Karpas-422 (cell line): ENCODE measurements at places on chromosomes 5 and 9. TPM values are rescaled to one million over a fixed set of nuclear protein-coding genes. Genes with fewer than 3 reads are reported as not detected.

DNA sequence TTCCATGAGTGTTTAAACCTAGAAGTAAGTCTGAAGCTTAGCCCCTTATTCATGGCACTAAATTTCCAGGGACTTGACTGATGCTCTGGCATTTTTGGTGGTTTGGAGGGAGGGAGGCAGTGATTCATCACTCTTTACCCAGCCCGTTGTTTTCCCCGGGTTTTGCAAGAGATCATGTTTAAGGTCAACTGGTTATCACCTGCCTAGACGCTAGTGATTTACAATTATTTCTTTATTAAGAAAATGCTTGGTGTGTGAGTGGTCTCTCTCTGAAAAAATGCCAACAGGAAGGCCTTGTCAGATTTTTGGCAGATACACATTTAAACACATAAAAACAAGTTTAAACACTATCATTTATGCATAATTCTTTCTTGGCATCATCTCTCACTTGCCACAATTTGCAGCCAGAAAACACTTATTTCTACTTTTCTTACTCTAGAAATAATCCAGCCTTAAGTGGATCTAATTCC lies 737.9 kb upstream of the ZNF608 start:
- H3K36me3 ChIP-seq: no peaks in the 10 kb centered on the region
- no peak overlapping the region for H3K4me3 ChIP-seq
- no peaks in the 10 kb centered on the region for H3K4me1 ChIP-seq
- H3K27me3 ChIP-seq: no peaks in the 10 kb centered on the region

The BTNL3 gene
- total RNA-seq: not detected in 2 replicates

DNA sequence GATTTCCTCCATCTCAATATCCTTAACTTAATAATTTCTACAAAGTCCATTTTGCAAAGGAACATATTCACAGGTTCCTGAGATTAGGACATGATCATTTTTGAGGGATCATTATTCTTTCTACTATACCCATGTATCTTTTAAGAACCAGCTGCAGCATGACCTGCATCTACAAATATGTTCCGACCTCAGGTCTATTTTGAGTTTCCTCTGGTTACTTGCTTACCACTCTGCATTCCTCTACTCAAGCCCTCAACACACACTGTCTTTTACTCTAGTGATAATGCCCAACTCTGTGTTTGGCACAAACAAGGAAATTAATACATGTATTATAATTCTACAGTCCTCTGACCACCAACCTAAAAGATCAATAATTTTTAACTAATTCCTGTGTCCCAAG lies 386.1 kb downstream of the DNAH5 start:
- H3K27ac ChIP-seq: no peak overlapping the region
- H3K4me1 ChIP-seq: no peaks in the 10 kb centered on the region
- no peak overlapping the region for H3K4me3 ChIP-seq
- DNase-seq: no peak
- H3K36me3 ChIP-seq: no peaks in the 10 kb centered on the region
- no peaks in the 10 kb centered on the region for H3K27me3 ChIP-seq

The PDE8B gene
- 0.04 and 0.15 TPM in 2 replicates for total RNA-seq

DNA sequence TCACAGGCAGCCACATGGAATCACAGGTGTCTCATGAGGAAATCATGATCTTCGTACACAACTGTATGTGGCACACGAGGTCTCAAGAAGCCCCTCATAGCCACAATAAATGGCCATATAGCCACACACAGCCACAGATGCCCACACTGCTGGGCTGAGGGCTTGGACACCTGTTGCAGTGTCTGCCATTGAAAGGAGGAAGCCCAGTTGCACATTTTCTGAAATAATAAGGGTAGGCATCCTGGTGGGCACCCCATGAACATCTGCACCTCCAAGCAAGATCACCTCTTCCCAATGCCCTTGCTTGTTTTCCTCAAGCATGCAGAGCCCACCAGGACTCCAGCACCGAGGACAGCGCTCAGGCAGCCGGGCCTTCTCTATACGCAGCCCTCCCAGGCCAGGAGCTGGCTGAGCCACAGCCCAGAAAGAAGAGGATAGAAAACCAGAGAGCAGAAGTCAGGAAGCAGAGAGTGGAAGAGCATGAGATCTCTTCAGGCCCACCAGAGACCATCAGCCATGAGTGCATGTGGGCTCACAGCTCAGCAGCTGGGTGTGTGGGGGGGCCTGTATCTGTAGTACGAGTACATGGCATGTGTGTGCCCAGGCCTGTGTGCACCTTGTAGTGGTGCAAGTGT lies 1.0 kb upstream of the ACSL6 start:
- H3K27me3 ChIP-seq: no peaks in the 10 kb centered on the region; the same call in 1 of the 2 replicates
- no peaks in the 10 kb centered on the region for H3K36me3 ChIP-seq
- H3K27ac ChIP-seq: no peak overlapping the region
- no peak for DNase-seq
- no peak overlapping the region for H3K4me3 ChIP-seq

DNA sequence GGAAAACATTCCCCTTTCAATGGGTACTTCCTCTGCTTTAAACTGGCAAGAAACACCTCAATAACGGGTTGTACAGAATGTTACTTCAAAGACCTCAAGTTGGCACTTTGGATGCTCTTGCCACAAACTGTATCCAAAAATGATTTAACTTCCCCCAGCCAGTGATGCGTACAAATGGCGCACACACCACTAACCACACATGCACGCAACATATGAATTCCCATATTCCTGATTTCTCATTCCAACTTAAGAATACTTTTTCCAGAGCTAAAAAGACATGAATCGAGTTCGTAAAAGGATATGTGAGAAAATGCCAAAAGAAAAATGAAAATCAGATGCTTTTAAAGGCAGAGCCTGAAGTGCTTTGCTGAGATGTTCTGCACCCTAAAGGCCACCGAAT lies 388.0 kb upstream of the PIK3R1 start:
- H3K27me3 ChIP-seq: no peaks in the 10 kb centered on the region
- H3K4me1 ChIP-seq: no peaks in the 10 kb centered on the region
- H3K36me3 ChIP-seq: no peaks in the 10 kb centered on the region
- H3K4me3 ChIP-seq: no peak overlapping the region

GRCh38 chr9:114233491-114234185 lies 78.3 kb downstream of the COL27A1 start:
- no peaks in the 10 kb centered on the region for H3K36me3 ChIP-seq
- H3K27ac ChIP-seq: no peak overlapping the region
- no peak for DNase-seq
- no peaks in the 10 kb centered on the region for H3K4me1 ChIP-seq
- no peak overlapping the region for H3K4me3 ChIP-seq

- H3K4me1 ChIP-seq: no peaks in the 10 kb centered on the region
- H3K27ac ChIP-seq: no peak overlapping the region
- DNase-seq: no peak
- no peaks in the 10 kb centered on the region for H3K27me3 ChIP-seq
- H3K4me3 ChIP-seq: no peak overlapping the region
Measured at GRCh38 chr5:96823900-96824380, 16.2 kb upstream of the ERAP1 start.

DNA sequence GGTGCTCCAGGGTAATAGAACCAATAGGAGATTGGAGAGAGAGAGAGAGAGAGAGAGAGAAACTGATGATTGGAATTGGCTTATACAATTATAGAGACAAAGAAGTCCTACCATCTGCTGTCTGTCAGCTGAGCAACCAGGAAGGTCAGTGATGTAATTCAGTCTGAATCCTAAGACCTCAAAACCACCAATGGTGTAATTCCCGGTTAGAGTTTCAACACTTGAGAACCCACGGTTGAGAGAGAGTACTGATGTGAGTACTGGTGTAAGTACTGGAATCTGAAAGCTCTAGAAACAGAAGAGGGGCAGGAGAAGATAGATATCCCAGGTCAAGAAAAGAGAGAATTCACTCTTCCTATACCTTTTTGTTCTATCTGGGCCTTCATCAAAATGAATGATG lies 775.8 kb downstream of the EFNA5 start:
- H3K27me3 ChIP-seq: no peaks in the 10 kb centered on the region
- no peak overlapping the region for H3K4me3 ChIP-seq
- H3K36me3 ChIP-seq: no peaks in the 10 kb centered on the region

DNA sequence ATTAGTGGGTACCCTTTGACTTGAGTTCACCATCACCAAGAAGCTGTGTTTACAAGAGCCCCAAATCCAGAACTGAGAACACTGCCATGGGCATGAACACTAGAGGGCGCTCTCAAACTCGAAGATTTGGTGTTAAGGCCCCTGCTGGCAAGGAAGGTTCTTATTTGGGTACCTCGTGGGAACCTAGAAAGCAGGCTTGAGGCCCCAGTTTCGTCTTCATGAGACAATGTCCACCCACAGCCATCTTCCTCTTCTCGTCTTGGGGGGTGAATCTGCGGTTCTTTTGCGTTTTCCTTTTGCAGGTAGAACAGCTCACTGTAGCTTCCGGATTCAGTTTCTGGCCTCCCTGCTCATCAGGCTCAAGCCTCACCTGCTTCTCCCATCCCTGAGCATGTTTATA lies 184.0 kb downstream of the SEMA5A start:
- no peaks in the 10 kb centered on the region for H3K4me1 ChIP-seq
- no peak overlapping the region for H3K27ac ChIP-seq
- no peak overlapping the region for H3K4me3 ChIP-seq
- no peaks in the 10 kb centered on the region for H3K27me3 ChIP-seq

DNA sequence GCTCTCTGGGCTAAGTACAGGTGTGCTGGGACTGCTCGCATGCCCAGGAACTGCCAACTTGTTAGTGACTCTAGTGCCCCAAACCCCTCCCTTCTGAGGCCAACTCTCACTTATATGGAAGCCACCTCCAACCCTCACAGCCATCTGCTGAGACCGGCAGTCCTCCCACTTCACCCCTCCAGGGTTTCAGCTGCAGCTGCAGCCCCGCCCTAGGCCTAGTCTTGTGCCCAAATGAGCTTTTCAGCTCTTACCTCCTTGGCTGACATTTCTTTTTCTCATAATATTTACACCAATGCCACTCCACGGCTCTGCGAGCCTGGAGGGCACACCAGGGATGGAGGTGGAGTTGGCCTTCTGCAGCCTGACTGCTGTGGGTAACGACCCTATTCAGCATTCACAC lies 166.6 kb downstream of the ROR2 start:
- H3K36me3 ChIP-seq: no peaks in the 10 kb centered on the region
- no peaks in the 10 kb centered on the region for H3K4me1 ChIP-seq
- no peaks in the 10 kb centered on the region for H3K27me3 ChIP-seq
- H3K4me3 ChIP-seq: no peak overlapping the region

The ADGRD2 gene
- not detected in 2 replicates for total RNA-seq

DNA sequence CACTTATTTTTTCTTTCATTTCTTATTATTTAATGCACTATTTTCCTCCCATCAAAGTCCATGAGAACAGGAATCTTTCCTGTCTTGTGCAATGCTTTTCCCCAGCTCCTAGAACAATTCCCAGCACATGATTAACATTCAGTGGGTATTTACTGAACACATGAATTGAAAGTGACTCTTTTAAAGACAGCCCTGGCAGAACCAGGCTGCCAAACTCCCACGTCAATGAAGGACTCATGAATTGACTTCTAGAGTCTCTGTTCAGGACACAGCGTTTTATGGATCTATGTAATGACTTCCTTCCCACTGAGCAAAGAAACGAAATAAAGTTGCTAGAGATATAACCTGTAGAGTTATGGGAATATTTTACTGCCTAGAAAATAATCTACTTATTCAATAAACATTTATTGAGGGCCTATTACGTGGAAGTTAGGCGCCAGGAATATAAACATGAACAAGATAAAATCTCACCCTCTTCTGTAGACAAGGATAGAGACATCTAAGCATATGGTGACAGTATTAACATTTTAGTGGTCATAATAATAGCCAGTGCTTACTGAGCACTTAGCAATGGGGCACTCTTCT lies 485.9 kb upstream of the KLF4 start:
- H3K27ac ChIP-seq: no peak overlapping the region
- no peak overlapping the region for H3K4me3 ChIP-seq
- no peak for DNase-seq

The TXNDC8 gene
- total RNA-seq: not detected in 2 replicates

The PCDHB3 gene
- total RNA-seq: not detected in 2 replicates

GRCh38 chr9:109953300-109953699 lies 173.3 kb downstream of the PALM2AKAP2 start:
- no peaks in the 10 kb centered on the region for H3K36me3 ChIP-seq
- no peak overlapping the region for H3K4me3 ChIP-seq
- no peaks in the 10 kb centered on the region for H3K4me1 ChIP-seq
- DNase-seq: no peak
- H3K27ac ChIP-seq: no peak overlapping the region

DNA sequence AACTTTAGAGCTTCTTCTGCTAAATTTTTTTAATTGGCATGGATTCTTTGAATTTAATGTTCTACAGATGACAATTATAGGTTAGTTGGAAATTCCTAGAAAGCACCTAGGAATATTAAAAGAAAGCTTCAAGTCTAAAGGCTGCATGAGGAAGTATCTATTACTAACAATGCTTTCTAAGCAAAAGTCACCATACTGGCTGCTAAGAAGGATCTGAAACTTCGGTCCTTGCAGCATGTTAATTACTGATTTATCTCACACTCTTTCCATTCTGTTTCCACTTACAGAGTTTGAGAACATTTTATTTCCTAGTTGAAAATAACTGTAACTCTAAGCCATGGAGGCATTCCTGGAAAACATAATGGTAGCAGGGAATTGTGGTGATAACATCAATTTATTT lies 8.4 kb downstream of the SEMA6A start:
- DNase-seq: no peak
- no peaks in the 10 kb centered on the region for H3K36me3 ChIP-seq
- H3K4me1 ChIP-seq: peaks cover 29% of the 10 kb centered on the region
- H3K4me3 ChIP-seq: no peak overlapping the region

DNA sequence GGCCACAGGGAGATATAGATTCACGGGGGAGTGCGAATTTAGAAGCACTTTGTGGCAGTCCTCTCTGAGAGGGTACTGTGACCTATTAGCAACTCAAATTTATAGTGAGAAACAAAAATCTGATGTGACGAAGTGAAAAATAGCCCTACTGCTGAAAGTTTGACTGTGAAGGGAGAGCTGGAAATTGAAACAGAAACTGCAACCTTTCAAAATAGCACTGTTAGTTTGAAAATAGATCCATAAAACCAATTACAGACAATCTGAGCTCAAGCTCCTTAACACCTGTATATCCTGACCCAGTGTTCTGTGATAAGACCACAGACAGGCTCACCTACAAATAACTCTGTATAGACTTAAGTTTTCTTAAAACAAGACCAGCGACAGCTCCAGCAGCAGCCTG lies 420.1 kb downstream of the IRX1 start:
- H3K27ac ChIP-seq: no peak overlapping the region
- no peak for DNase-seq

GRCh38 chr5:78221467-78221866 lies 73.0 kb downstream of the AP3B1 start:
- peaks cover 29% of the 10 kb centered on the region for H3K4me1 ChIP-seq
- no peak overlapping the region for H3K27ac ChIP-seq
- no peak for DNase-seq
- H3K27me3 ChIP-seq: no peaks in the 10 kb centered on the region

- H3K4me1 ChIP-seq: no peaks in the 10 kb centered on the region
- no peak overlapping the region for H3K4me3 ChIP-seq
- H3K27me3 ChIP-seq: no peaks in the 10 kb centered on the region
- no peak overlapping the region for H3K27ac ChIP-seq
Measured at GRCh38 chr5:79418276-79418675, 95.7 kb downstream of the HOMER1 start.

The MEIKIN gene
- total RNA-seq: not detected in 2 replicates

The RNF224 gene
- 0.37 TPM in 1 of 2 replicates, not detected in the other for total RNA-seq

- no peak overlapping the region for H3K27ac ChIP-seq
- H3K36me3 ChIP-seq: no peaks in the 10 kb centered on the region
- DNase-seq: no peak
- no peaks in the 10 kb centered on the region for H3K27me3 ChIP-seq
- H3K4me3 ChIP-seq: no peak overlapping the region
Measured at GRCh38 chr5:96172436-96172835, 210.8 kb upstream of the ELL2 start.

- H3K4me3 ChIP-seq: no peak overlapping the region
- H3K27ac ChIP-seq: no peak overlapping the region
- no peaks in the 10 kb centered on the region for H3K36me3 ChIP-seq
- DNase-seq: no peak
Measured at GRCh38 chr5:17396247-17396646, 101.8 kb upstream of the TAF11L2 start.

The FBXO4 gene
- 21.4 and 48.4 TPM in 2 replicates for total RNA-seq

- no peak overlapping the region for H3K27ac ChIP-seq
- no peaks in the 10 kb centered on the region for H3K36me3 ChIP-seq
Measured at GRCh38 chr9:32350682-32351081, 33.8 kb upstream of the ACO1 start.
